ENCODE measurements at places on chromosomes 2 and 18.

- DNase-seq, result no peak
Measured at GRCh38 chr2:239354132-239354790, 46.6 kb downstream of the HDAC4 start.

DNA sequence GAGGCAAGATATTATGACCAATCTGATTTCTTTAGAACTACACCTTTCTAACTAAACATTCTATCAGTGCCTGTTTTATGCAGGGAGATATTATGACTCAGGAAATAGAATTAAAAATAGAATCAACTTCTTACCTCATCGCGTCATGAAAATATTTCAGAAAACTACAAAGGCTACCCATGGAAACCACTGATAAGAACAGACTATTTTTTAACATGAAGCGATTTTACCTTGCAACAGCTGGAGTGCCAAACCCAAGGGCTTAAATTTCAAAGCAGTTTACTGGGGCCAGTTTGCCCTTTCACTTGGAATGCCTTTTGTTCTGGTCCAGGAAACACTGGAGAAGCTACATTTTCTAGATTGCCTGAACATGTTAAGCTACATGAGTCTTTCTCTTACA, 304.8 kb upstream of the CCDC68 start:
- no peak for DNase-seq

- no peak for DNase-seq
Measured at GRCh38 chr2:214995409-214995808, 143.0 kb downstream of the ABCA12 start.

DNA sequence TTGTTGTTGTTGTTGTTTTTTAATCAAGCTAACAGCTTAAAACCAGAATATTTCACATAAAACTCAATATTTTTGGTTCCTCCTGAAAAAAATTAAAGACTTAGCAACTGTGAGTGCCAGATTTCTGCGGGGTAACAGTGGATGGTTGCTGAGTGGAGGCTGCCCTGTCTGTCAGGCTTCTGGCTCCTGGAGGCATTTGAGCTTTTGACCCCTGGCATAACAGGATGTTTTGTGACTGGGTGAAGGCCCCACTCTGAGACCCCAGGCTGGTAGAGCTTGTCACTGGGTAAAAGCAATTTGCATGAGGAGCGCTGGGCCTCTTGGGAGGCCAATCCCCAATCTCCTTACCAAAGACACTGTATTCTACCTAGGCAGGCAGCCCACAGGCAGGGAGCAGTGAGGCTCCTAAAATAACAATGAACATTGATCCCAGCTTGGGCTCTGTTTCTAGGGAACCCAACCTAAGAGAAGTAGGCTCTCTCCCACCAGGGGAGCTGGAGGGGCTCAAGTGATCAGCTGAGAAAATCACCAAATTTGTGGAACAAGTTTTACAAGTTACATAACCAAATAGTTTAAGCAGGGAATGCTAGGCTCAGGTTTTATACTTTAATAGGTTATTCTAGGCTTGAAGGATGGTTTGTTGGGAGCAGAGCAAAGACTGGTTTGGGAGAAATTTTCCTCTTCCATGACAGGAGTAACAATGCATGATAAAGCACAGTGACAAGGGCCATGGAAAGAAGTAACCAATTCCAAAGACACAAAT, 5.9 kb upstream of the SPRED2 start:
- no peak for DNase-seq

- no peak for DNase-seq
Measured at GRCh38 chr2:43199492-43200488, 26.6 kb downstream of the ZFP36L2 start.

- DNase-seq, result no peak
Measured at GRCh38 chr18:58645398-58645797, 16.5 kb upstream of the ALPK2 start.

- no peak for DNase-seq
Measured at GRCh38 chr2:216428618-216429350, 16.5 kb downstream of the SMARCAL1 start.

- no peak for DNase-seq
Measured at GRCh38 chr2:70942396-70943204, 6.9 kb downstream of the ATP6V1B1 start.

GRCh38 chr18:34787931-34788532, 77.9 kb downstream of the DTNA start:
- peak; percentile 65 for DNase-seq

- DNase-seq, result no peak
Measured at GRCh38 chr2:10234409-10235094, 68.2 kb upstream of the HPCAL1 start.

DNA sequence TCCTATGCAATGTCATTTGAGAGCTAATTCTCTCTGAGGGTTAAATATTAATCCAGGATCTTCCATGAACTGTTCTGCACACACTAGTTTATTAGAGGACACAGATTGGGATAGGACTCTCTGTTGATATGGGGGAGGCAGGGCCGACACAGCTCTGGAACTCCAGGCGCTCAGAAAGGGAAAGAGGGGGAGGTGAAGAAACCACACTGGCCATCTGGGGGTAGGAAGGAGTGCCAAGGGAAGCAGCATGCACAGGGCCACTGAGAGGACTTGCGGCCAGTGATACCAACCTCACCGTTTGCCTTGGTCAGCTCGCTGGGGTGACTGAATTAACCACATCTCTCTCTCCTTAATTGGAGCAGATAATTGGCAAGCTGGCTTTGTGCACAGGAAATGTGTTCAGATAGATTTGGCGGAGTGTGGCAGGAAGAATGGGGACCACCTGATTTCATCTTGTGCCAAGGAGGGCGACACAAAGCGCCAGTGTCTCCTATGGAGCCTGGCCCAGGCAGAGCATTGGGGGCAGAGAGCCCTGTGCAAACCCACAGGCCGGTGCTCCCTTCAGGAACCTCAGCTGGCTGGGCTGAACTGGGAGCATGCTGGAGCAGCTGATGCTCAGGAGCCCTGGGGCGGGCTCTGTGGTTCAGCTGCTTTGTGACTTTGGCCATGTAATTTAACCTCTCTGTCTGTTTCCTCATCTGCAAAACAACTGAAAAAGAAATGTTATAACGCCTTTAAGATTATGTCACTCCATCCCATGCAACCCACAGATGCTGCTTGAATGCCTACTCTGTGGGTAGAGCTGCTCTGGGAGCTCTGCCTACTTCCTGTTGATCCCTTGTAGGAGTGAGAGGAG, 114.7 kb upstream of the STON1 start:
- DNase-seq, result no peak

DNA sequence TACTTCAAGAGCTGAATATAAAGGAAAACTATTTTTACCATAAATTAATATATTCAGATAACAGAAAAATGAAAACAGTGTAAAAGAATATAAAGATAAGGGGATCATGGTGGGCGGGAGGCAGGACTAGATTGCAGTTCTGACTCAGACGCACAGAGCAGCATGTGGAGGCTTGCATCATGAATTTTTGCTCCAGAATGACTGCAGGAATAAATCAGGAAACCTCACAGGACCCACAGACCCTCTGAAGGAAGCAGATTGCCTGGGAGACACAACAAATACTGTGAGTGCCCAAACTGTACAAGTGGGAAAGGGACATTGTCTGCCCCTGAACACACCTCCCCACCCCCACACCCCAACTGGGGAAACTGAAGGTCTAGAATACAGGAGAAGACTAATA, 19.2 kb upstream of the SIGLEC15 start:
- DNase-seq, result no peak

- no peak for DNase-seq
Measured at GRCh38 chr2:146893500-146894041, 951.3 kb upstream of the ACVR2A start.

DNA sequence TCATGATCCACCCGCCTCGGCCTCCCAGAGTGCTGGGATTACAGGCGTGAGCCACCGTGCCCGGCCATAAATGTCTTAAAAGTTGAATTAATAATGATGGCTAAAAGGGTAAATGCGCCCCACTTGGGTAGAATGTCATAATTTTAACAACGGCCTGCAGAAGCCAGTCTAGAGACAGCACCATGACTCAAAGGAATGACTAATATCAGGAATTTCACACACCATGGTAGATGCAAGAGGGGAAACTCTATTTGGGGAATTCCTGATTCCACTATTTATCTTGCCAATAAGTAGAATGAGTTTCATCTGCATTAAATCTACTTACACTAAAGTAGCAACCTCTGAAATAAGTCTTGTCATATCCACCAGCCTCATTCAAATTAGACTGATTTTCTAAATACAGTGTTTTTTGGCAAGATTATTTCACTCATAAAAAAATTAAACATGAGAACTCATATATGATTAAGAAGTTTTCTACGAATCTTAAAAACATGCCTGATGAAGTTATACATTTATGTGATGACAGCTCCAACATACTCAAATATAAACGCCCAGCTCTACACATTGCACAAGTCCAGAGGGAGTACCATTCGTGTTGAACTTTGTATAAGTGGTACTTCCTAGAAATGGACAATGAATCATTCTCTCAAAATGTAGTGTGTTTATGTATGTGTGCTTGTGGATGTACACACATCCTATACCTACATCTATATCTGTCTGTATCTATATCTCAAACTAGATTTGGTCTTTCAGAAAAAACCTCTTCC, 309.7 kb downstream of the IRS1 start:
- DNase-seq, result peak; percentile 6

DNA sequence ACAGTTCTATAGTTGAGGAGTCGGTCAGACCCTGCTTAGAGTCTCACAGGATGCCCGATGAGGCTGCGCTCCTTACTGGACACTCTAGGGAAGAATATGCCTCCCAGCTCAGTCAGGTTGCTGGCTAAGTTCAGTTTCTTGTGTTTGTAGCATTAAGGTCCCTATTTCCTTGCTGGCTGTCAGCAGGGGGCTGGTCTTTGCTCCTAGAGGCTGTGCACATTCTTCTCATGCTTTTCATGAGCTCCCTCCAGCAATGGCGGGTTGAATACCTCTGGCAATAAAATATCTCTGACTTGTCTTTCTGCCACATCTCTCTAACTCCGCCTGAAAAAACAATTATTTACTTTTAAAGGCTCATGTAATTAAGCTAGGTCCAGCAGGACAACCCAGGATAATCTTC, 79.4 kb upstream of the DNAJC10 start:
- no peak for DNase-seq

GRCh38 chr2:195648787-195649186, 8.2 kb upstream of the SLC39A10 start:
- DNase-seq, result no peak

- no peak for DNase-seq
Measured at GRCh38 chr2:185967335-185967734, 228.7 kb downstream of the FSIP2 start.

DNA sequence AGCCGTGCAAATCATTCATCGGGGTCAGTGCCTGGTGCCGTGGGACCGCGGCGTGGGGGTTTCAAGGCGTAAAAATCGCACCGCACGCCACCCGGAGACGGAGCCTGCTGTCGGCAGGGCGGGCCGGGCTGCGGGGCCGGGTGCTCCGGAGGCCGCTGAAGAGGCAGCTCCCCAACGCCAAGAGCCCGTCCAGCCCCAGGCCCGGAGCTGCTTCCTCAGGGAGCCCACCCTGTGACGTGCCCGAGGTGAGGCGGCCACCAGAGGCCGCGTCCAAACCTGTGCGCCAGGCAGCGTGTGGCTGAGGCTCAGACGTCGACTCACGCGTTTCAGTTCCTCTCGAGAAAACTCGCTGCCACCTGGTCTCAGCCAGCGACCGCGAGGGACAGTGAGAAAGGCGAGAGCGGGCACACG, 98.1 kb downstream of the NFATC1 start:
- DNase-seq, result no peak

- no peak for DNase-seq
Measured at GRCh38 chr18:48367557-48367956, 41.6 kb downstream of the ZBTB7C start.

GRCh38 chr2:16037808-16038457, 97.6 kb downstream of the MYCN start:
- DNase-seq, result no peak

DNA sequence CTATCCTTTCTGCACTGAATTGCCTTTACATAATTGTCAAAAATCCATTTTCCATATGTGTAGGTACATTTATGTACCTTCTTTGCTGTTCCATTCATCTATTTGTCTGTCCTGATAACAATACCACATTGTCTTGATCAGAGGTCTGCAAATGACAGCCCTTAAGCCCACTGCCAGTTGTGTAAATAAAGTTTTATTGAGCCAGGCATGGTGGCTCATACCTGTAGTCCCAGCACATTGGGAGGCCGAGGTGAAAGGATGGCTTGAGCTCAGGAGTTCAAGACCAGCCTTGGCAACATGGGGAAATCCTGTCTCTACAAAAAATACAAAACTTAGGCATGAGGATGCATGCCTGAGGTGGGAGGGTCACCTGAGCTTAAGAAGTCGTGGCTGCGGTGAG, 121.0 kb downstream of the TFCP2L1 start:
- DNase-seq, result no peak

GRCh38 chr18:58562146-58562998, 66.5 kb downstream of the ALPK2 start:
- DNase-seq, result no peak

DNA sequence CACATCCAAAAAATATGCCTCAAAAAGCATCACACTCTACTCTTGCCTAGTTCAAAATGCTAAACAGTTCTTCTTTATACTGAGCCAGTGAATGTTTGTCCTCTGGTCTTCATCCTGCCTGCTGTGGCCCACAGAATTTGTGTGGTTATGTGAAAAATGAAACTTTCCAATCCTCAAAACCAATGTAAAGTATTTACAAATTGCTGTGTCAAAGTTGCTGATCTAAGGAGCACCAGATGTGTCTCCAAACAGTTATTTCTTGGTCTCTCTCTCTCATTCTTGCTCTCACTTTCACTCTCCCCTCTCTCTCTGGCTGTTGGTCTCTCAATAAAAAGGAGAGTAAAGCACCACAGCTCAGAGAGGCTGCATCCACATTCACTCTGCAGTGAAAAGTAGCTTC, 23.0 kb downstream of the EPHA4 start:
- DNase-seq, result no peak

- peak; percentile 5 for DNase-seq
Measured at GRCh38 chr2:229445501-229446211, 174.6 kb upstream of the PID1 start.

GRCh38 chr2:38407111-38407682, 30.1 kb upstream of the ATL2 start:
- DNase-seq, result no peak

DNA sequence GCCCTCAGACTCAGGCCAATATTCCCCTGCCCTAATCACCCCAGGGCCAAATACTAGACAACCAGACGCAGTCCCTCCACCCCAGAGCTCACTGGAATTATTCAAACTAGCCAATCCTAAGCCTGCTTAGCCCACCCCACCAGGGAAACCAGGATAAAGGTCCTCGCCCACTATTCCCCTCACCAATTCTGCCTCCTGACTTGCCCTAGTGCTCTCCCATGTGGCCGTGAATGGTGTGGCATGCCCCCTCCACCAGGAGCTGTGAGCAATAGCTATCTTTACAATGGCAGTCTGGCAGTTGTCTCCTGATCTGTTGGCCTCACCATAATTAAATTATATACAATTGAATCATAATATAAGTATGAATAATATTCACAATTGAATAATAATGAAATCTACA, 42.3 kb downstream of the FAM124B start:
- DNase-seq, result peak; percentile 39

GRCh38 chr18:71707985-71708500, 836.1 kb downstream of the CBLN2 start:
- no peak for DNase-seq

DNA sequence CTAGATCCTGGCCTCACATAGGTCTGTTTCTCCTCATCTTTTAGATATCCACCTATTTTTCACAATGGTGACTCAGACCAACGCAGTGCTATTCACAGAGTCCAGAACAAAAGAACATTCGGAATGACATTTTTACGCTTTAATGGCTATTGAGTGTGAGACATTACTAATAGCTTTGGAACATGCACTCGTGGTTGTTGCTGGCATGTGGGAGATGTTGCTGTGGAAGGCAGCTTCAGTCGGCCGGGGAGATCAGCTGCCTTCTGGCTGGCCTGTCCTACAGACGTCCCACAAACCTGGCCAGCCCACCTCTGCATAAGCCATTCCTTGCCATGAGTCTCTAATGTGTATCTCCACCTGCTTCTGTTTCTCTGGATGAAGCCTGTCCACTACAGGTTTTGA, 3.4 kb downstream of the MBP start:
- DNase-seq, result peak; percentile 64

Measured in ACHN (cell line).